ENCODE measurements at places on chromosomes 4 and X. TPM values are rescaled to one million over a fixed set of nuclear protein-coding genes. Genes with fewer than 3 reads are reported as not detected.

Gene BMX
- not detected for total RNA-seq

Gene KCNIP4
- not detected for total RNA-seq

Gene CWH43
- not detected for total RNA-seq

Gene MTNR1A
- total RNA-seq = not detected

Gene PGAM4
- total RNA-seq = not detected

Gene ARL9
- total RNA-seq = 0.28 TPM

Gene RPL9
- total RNA-seq = 1,905 TPM

Gene SCML2
- total RNA-seq = 1.7 TPM

Gene TBC1D9
- 16.9 TPM for total RNA-seq

Gene SLC4A4
- 16.8 TPM for total RNA-seq

Gene SCFD2
- 62.4 TPM for total RNA-seq
